ENCODE measurements at places on chromosomes 2 and 18.

GRCh38 chr2:64392529-64392928 lies 61.4 kb upstream of the LGALSL start:
- no peak for DNase-seq

- no peak for DNase-seq
These were observed 81.7 kb upstream of the CCDC85A start for GRCh38 chr2:56102098-56102497.

DNA sequence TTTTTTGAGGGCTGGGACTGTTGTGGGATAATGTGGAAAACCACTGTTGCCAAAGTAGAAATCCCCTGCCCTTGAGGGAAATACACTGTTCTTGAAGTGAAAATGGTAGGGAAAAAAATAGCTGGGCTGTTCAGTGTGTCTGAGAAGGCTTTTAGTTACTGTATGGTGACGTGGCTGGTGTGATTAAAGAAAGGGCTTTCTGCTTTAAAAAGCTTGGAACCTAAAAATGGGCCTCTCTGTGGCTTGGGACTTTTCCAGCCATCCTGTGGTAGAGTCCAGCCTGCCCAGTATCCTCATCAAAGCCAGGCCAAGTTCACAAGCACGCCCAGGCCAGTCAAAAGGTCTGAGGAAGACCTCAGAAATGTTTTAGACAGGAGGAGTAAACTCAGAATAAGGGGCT lies 6.8 kb downstream of the MGAT5 start:
- DNase-seq: no peak

DNA sequence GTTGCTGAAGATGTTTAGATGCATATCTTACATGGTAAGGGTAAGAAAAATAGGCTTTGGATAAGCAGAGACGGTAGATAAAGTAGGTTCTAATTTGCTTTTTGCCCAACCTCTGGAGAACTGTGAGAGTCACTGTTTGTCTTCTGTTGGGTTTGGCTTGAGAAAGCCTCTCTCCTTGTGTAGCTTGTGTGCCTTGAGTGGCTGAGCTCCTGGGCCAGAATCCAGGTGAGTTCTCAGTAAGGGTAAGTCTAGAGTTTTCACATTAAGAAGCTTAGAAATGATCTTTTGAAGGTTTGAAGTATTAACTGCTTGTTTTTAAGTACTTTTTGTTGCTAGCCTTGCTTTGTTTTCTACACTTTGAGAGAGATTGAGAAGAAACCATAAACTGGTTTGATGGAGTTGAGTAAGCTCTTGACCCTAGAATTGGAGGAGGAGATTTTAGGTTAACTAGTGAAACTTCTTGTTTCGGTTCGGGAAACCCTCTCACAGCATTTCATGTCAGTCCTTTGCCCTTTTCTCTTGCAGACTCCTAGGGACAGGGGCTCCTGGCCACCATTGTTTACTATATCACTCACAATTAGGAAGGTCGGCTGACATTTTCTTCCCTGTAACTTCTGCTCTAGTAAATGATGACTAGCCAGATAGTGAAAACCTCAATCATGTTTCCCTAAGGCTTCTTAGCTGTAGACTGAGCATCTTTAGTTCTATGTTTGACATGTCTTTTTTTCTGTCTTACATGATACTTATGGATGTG lies 26.0 kb downstream of the MAP4K4 start:
- no peak for DNase-seq

GRCh38 chr2:9163306-9164111 lies 43.1 kb upstream of the ASAP2 start:
- no peak for DNase-seq

DNA sequence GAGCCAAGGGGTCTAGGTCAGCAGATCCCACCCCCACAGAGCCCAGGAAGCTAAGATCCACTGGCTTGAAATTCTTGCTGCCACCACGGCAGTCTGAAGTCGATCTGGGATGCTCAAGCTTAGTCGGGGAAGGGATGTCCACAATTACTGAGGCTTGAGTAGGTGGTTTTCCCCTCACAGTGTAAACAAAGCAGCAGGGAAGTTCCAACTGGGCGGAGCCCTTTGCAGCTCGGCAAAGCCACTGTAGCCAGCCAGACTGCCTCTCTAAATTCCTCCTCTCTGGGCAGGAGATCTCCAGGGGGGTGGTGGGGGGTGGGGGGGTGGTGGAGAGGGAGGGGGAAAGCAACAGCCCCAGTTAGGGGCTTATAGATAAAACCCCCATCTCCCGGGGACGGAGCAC lies 419.5 kb downstream of the NUP35 start:
- no peak for DNase-seq

DNA sequence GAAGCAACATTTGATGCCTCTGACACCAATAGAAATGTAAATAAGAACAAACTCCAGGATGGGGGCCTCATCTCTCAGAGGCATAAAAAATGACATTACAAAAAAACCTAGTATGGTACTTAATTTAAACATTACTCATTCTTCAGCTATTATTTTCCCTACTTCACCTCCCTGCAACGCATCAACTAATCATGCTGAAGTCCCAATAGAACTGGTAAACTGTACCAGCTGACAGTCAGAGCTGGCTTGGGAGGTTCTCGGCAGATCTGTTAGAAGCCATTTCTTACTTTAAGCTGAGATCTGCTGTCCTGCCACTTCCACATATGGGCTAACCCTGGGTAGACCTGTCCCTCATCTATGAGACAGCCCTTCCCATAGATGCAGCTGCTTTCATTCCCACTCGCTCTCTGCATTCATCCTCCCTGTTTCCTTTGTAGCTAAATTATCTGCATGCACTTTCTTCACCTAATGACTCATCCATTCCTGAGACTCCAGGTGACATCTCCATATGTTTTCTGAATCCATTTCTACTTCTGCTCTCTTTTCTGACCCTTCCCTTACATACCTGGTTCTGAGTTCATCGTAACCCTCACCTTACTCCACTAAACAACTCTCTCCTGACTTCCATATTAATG lies 108.1 kb downstream of the AOX1 start:
- DNase-seq: no peak

- no peak for DNase-seq
These were observed 76.0 kb upstream of the DSG1 start for GRCh38 chr18:31241900-31242409.

All from stimulated activated CD8-positive, alpha-beta memory T cell treated with anti-CD3 and anti-CD28 coated beads, Interleukin-4, amount 100 ng/mL, for 1 hour (primary cell).